ENCODE measurements at places on chromosomes 5 and 9. TPM values are rescaled to one million over a fixed set of nuclear protein-coding genes. Genes with fewer than 3 reads are reported as not detected.

Gene LRRC26
- polyA plus RNA-seq = not detected

Gene ADAMTS16
- polyA plus RNA-seq = not detected

Gene PDE8B
- polyA plus RNA-seq = 0.11 TPM

Gene MLANA
- not detected for polyA plus RNA-seq

Gene OBP2B
- polyA plus RNA-seq = not detected

Gene PRRC2B
- 36.2 TPM for polyA plus RNA-seq
